ENCODE measurements at places on chromosomes 2 and 18. TPM values are rescaled to one million over a fixed set of nuclear protein-coding genes. Genes with fewer than 3 reads are reported as not detected.

Gene YWHAQ
- 217 TPM for total RNA-seq

Gene IL36B
- total RNA-seq = not detected

Gene DNAH6
- total RNA-seq = 0.39 TPM

Gene RAB27B
- 2.7 TPM for total RNA-seq

Gene GALM
- 52.4 TPM for total RNA-seq

Gene SP100
- total RNA-seq = 387 TPM

Gene INPP5D
- total RNA-seq = 128 TPM

Gene ARHGAP15
- total RNA-seq = 182 TPM

Gene PROKR1
- 0.05 TPM for total RNA-seq

Gene TMEM163
- 0.76 TPM for total RNA-seq

Gene RAPGEF4
- 1.0 TPM for total RNA-seq

Gene TFPI
- total RNA-seq = not detected

Gene RGPD3
- total RNA-seq = 0.32 TPM

Gene AMER3
- not detected for total RNA-seq

Gene EVX2
- total RNA-seq = not detected

Gene FARP2
- total RNA-seq = 21.5 TPM

Gene UCN
- 2.6 TPM for total RNA-seq

Gene PAIP2B
- 0.74 TPM for total RNA-seq

Gene ZNF521
- total RNA-seq = not detected

Gene HK2
- total RNA-seq = 33.5 TPM

Gene PLGLB2
- 5.7 TPM for total RNA-seq

Gene CXCR1
- 0.54 TPM for total RNA-seq

Gene TOGARAM2
- total RNA-seq = 6.4 TPM

Gene EML6
- 0.54 TPM for total RNA-seq

Gene CCDC85A
- total RNA-seq = not detected

Gene PRPF40A
- 140 TPM for total RNA-seq

Gene SPATA3
- total RNA-seq = not detected

Gene NTSR2
- total RNA-seq = not detected

Gene ZAP70
- 346 TPM for total RNA-seq

Gene FAM98A
- total RNA-seq = 38.2 TPM

Gene ASAP2
- 0.20 TPM for total RNA-seq

Gene CCDC68
- total RNA-seq = not detected

Gene AFF3
- 1.2 TPM for total RNA-seq

Gene MTCL1
- total RNA-seq = 0.56 TPM

Gene GEN1
- 25.0 TPM for total RNA-seq

Gene ENOSF1
- total RNA-seq = 74.9 TPM
